ENCODE measurements at places on chromosomes 6 and 20. TPM values are rescaled to one million over a fixed set of nuclear protein-coding genes. Genes with fewer than 3 reads are reported as not detected.

DNA sequence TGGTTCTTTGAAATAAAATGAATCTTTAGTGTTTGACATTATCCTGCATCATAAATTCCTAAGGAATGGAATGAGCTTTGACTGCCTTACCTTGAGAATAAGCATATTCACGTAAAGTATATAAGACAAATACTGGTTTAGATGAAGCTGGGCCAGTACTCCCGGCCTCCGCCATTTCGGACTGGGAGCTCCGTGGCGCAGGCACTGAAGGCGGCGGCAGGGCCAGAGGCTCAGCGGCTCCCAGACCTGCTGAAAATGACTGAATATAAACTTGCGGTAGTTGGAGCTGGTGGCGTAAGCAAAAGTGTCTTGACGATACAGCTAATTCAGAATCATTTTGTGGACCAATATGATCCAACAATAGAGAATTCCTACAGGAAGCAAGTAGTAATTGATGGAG, 76.2 kb upstream of the FAM83B start:
- no peak for DNase-seq

DNA sequence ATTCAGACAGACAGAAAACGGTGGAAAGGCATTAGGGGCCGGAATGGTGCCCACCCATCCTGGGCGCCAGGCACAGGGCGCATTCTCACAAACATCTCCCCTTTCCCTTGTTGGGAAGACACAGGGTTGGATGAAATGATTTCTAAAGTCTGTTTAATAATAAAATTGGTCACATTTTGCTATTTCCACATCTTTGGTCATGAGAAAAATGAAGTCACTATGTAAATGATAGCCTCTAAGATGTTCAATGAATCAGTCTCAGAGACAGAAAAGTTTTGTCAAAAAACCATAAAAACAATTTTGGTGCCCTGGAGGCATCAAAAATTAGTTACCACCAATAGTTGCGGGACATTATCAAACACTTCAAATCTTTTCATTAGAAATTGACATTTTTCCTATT, 40.7 kb downstream of the PRR18 start:
- DNase-seq: no peak

The RAMACL gene
- 13.2 TPM for total RNA-seq

The ADGRF1 gene
- 4.6 TPM for total RNA-seq

The FAM83C gene
- total RNA-seq: 0.72 TPM

Data from umbilical cord (tissue), 2 donors.